Stimulated activated CD4-positive, alpha-beta T cell treated with anti-CD3 and anti-CD28 coated beads, Interleukin-1b, Interleukin-23, amount 100 ng/mL, for 1 hour (primary cell): ENCODE measurements at places on chromosomes 12 and 14.

DNA sequence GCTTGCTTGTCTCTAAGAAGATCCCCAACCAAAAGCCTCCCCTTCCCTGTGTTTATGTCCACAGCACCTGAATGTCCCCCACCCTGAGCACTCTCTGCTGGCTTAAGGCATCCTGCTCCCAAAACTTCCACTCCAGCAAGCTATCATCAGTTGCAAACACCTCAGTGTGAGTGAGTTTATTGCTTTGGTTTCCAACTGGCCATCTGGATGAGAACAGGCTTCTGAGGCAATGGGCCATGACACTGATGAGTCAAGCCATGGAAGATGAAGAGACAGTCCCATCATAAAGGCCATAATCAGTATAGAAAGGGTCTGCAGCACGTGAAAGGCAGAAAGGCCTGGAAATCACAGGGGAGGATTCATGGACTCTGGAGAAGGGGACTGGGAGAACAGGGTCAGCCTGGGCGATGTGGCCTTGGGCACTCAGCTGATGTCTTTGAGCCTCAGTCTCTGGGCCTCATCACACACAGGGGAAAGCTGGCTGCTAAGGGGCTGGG, 12.8 kb downstream of the CMKLR1 start:
- no peak for DNase-seq

- DNase-seq = no peak
Observed at GRCh38 chr12:29945904-29946303, 162.2 kb upstream of the TMTC1 start.

- no peak for DNase-seq
Observed at GRCh38 chr12:107522692-107523477, 162.7 kb upstream of the PWP1 start.

DNA sequence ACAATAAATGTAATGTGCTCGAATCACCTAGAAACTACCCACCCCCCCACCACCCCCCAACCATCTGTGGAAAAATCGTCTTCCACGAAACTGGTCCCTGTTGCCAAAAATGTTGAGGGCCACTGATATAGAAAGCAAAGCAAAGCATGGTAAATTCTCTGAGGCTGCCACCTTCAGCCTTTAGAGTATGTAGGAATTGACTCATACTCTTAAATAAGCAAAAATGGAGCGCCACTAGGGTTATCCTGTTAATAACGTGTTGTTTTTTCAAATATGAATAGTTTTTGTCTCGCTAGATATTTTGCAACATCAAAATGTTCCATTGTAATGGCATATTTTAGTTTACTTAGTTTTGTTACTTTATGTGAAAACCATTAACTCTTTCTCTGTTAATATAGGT, 18.2 kb downstream of the DYNC1H1 start:
- no peak for DNase-seq

- DNase-seq = no peak
Observed at GRCh38 chr14:94042433-94043091, 16.4 kb downstream of the OTUB2 start.

DNA sequence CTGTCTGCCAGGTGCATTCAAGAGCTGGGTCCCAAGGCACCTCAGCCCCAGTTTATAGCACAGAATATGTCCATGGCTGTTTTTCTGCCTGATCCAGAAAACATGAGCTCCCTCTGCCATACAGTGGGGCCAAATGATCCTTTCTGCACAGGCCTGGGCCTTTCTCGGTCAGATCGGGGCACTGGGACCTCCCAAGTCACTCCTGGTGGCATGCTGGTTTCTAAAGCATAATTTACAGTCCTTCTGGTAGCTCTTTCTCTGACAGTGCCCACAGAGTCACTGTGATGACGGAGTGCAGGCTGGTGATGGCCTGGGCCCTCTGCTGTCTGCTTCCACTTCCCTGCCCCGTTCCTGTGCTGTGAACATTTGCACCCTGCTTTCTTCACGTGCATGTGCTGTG, 99.2 kb downstream of the ADGRD1 start:
- no peak for DNase-seq

- no peak for DNase-seq
Observed at GRCh38 chr14:55303691-55304145, 32.5 kb downstream of the FBXO34 start.

DNA sequence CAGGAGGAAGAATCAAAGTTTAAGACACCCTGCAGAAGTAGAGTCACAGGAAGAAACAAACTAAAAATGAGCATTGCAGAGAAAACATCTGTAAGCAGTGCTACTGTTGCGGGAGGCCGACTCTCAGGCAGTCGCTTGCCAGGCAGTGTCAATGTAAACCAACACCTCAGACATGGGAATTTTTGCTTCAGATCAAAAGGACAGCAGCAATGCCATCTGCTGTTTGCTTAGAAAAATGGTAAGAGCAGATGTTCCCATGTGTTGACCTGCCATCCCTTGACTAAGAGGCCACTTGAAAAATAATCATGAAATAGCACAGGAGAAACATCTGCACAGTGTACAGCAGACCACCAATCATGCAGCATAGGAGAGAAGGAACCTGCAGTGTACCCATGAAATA, 196.6 kb downstream of the SLC25A21 start:
- no peak for DNase-seq

DNA sequence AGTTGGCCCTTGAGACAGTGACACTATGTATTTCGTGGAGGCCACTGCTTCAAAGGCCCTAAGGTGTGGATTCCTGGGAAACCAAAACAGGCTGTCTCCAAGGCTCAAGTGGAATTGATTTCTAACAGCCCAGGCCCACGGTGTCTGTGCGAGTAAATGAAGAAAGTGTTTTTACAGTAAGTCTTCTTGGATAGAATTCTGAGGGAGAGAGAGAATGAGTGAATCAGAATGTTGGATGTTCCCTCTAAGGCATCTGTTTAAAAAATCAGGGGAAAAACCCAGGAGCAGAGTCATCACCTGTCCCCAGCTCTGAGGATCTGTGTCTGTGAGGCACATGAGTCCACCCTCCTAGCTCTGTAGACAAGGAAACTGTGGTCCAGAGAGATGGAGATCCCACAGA, 22.3 kb upstream of the BDKRB1 start:
- DNase-seq = no peak

GRCh38 chr12:91993287-91994017, 152.2 kb downstream of the BTG1 start:
- DNase-seq = no peak

GRCh38 chr14:53341324-53341723, 188.2 kb upstream of the DDHD1 start:
- DNase-seq = no peak

DNA sequence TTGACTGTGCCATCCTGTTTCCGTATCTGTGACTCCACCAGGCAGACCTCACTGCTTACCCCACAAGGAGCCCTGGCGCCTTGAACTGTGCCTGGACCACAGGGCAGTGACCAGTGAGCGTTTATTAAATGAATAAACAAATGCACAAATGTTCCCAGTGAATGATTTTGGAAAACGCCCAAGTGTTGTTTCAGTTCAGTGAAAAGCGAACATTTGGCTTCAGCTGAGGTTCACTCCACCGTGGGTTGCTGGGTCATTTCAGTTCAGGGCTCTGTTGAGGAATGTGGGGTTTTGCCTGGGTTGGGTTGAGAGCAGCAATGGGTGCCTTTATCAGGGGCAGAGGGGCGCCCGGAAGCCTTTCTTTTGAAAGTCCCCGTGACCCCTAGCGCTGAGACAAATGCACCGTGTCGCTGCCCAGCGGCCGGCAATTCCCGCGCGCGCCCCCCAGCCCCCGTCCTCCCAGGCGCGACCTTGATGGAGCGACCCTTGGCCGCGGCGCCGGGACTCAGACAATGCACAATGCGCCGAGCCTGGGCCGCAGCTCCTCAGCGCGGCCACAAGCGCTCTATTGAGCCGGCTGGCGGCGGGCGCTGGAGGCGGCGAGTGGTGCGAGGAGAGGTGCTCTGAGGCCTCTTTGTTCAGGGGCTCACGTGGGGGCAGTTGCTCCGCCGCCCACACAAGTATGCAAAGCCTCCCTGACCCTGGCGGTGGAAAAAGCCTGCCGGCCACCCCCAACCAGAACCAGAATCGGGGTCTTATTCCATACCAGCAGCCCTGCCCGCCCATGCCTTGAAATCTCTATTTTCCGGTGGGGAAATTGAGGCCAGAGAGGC, 40.5 kb upstream of the CLMN start:
- no peak for DNase-seq

DNA sequence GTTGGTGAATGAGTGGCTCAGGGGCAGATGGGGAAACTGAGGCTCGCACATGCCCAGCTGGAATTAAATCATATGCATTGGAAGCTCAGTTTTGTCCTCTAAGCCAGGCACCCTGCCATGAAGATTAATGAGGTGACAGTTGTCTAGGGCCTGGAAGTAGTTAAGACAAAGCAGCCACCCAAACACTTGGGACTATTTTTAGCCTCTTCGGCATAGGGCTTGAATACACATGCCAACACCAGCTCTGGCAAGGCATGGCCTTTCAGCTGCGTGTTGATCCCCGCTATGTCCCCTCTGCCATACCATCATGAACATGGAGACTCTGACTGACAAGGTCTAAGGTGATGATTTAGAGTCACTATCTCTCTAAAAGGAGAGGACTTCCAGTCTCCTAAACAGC, 250.2 kb downstream of the KSR2 start:
- no peak for DNase-seq

- DNase-seq = no peak
Observed at GRCh38 chr12:82054566-82054965, 295.4 kb upstream of the PPFIA2 start.

- no peak for DNase-seq
Observed at GRCh38 chr12:2075508-2076195, 22.9 kb downstream of the CACNA1C start.

DNA sequence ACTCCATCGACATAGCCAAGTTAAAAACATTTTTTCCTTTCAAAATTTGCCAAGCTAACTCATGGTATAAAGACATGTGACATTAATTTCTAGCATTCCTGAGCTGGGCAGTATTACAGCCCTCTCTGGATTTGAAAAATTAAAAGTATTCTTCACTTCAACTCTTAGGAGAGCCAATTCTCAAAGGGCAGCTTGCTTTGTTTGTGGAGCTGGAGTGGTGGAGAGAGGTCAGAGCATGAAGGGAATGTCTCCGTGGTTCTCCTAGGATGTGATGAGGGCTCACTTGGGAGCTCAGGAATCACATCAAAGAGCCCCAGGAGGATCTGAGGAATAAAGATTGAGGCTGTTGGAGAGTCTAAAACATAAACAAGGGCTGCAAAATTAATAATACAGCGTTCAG, 46.9 kb upstream of the RGS6 start:
- no peak for DNase-seq

DNA sequence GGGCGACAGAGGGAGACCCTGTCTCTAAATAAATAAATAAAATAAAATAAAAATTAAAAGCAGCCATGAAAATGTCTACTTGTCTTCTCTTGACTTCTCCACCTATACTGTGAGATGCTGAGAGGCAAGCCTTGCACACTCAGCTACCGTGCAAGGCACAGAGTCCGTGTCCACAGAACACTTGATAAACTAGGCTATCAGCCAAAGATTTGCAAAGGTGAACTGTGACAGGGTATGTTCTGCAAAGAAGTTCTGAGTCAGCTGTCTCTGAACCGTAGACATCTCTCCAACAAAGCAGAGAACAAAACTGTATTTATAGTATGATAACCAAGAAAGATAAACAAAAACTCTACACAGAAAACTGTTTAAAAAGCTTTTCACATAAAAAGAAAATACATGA, 35.5 kb downstream of the STXBP6 start:
- no peak for DNase-seq

DNA sequence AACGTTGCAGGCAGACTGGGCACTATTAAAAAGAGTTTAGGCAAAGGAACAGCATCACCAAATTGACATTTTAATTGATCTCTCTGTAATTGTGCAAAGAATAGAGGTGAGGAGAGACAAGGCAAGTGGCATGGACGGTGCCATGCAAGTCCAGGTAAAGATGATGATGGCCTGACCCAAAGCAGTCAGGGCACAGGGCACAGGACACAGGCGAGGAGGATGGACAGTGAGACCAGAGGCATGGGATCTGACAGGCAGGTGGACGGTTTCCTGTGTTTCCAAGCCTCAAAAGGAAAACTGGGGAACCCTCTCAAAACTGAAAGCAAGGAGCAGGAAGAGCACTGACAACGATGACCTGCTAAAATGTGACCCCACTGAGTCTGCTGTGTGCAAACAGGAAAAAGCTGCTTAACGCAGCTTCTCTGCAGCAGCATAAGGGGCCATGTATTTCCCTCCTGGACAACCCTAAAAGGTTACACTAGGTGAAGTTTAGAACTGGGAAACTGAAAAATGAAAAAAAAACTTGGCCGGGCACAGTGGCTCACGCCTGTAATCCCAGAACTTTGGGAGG, 50.9 kb downstream of the CLIP1 start:
- DNase-seq = no peak

DNA sequence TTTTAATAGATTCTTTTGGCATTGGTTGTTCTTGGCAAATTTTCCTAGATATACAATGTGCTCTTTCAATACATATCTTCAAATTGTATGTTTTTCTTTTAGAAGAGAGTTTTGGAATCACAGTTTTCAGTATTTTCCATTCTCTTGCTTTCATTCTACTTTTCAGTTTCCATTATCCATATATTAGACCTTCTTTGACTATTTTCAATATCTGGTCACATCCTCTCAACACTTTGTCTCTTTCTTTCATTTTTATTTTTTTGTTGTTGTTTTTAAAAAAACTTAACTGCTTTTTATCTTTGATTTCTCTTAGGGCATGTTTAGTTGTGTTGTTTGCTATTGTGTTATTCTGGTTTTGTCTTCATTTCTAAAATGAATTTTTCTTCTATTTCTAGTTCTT, 59.9 kb upstream of the CLMN start:
- no peak for DNase-seq

DNA sequence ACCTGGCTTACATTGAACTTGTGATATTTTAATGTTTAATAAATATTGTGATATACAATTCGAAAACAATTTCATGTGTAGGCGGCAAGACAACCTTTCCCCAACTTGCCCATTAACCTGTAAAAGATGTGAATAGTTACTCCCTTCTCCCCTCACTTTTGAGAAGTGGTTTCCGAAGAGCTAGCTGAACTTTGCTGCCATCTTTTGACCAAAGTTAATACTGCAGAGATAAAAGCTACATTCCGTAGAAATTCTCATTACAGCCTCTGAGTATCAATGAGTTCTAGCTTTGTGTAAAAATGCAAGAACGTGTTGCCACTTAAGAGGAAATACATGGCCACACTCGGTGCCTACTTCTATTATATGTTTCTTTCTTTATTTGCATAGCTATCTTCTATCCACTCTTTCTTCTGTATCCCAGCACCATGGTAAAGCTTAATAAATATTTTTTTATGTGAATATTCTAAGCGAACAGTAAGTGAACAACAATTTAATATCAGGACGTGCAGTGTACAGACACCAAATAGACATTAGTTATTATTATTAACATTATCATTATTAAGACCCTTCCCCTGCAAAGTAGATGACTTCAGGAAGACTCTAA, 105.1 kb upstream of the TMEM260 start:
- no peak for DNase-seq

GRCh38 chr14:61150851-61151250, 130.3 kb downstream of the TMEM30B start:
- no peak for DNase-seq

- DNase-seq = no peak
Observed at GRCh38 chr12:115756804-115757203, 520.7 kb downstream of the MED13L start.
